ENCODE measurements at places on chromosomes 2 and 18.

DNA sequence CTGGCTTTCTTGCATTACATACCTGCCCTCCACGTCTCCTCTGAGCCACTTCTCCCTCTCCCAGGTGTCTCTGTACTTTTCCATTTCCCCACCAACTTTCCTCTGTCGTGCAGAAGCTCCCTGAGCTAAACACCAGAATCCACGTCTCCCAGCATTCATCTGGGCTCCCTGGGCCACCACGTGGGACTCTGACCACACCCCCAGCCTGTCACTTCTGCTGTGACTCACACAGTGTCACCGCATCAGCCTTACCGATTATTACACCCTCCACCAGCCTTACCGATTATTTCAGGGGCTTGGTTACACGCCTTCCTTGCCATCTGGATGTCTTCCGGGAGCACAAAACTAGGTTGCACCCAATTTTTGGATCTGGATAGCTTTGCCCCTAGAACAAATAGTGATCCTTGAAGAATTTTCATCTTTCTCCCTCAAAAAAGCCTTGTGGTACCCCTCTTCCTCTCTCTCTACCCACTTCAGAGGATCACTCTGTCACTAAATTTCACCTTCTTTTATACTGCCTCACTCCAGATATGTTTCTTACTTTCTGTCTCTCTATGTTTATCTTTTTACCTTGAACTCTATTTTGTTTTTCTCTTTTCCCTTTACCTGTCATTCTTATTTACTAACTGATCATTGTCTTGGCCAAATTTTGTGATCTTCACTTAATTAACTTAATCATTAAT lies 136.9 kb upstream of the CAB39 start:
- DNase-seq, result no peak

GRCh38 chr2:234146087-234146826 lies 95.8 kb downstream of the SPP2 start:
- no peak for DNase-seq

DNA sequence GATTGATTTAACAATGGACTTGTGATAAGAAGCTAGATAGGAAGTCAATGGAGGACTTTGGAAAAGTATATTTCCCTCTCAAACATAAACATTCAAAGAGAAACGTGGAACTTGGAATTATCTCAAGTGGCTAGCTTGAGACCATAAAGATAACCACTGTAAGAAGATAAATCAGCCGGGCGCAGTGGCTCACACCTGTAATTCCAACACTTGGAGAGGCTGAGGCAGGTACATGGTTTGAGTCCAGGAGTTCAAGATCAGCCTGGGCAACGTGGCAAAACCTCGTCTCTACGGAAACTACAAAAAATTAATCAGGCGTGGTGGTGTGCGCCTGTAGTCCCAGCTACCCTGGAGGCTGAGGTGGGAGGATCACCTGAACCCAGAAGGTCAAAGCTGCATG lies 405.9 kb upstream of the ACVR2A start:
- DNase-seq, result no peak

DNA sequence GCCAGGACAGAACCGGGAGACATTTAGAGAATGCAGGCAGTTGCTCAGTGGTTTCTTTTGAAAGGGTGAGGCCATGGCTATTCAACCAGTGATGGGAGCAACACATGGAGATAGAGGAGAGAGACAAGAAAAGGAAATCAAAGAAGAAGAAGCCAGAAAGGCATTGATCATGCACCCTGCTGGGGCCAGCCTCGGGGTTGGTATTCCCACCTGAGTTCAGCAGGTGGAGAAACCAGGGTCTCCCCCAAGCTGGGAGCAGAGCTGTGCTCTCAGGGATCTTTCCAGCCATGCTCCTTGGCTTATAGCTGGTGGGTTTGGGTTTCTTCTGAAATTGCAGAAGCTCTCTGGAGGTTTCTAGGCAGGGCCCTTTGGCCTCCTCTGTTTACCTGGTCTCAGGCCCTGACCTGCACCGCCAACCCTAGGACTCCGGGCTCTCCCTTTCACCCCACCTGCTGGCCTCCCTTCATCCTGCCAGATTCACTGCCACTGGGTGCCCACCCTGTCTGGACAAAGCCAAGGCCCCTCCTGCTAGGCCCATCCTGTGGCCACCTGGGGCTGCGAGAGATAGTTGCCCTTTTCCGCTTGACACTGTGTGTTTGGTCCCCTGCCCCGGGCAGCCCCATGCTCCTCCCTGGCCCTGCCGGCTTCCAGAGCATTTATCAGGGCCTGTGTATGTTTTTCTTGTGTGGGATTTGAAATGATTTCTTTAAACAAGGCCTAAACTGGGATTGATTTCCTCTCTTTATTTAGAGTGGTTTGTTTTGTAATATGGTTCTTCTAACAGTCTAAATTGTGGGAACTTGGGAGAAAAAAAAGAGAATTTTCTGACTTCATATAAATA lies 126.7 kb downstream of the DDX1 start:
- DNase-seq, result no peak

DNA sequence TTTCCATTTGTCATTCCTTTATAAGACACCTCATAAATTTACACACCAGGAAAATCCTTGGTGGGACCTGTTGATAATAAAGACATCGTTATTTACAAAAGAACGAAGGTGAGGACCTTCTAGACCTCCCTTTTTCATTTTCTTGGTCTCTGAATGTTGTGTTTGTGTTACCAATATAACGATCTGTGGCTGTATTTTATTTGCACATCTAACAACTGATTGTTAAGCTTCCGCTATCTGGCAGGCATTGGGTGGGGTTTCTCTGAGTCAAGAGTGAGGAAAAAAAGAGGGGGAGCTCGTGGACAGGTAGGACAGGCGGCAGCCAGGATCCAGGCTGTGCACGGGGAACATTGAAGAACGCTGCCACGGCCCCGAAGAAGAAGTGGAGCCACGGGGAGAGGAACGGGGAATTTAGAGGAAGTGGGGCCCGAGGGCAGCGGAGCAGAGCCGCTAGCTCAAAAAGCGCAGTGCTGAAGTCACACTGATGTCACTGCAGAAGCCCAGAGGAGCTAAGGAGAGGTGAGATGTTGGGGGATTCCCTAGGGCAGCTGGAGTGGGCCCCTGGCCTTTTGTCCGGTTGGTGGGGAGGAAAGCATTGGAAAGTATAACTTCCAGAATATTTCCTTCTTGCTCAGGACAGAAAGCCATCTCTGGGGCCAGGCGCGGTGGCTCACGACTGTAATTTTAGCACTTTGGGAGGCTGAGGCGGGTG lies 20.9 kb upstream of the DNMT3A start:
- DNase-seq, result no peak

DNA sequence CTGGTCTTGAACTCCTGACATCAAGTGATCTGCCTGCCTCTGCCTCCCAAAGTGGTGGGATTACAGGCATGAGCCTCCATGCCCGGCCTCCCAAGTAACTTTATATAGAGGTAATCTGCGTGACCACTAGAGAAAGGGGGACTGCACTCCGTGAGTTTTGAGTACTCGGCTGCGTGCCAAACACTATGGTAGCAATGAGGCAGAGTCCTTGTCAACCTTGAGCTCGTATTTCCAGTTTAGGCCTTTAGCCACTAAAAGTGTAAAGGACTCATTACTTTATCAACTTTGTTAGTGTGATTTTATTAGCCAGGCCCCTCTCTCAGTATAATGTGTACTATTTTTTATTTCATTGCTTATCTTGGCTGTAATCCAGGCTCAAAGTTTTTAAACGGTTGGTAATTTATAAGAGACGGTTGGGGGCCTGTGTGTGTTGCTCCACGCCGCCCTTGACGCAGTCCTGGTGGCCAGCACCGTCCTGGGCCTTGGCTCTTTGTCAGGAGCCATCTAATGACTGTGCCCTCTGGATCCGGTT lies 56.2 kb downstream of the ZCCHC2 start:
- no peak for DNase-seq

DNA sequence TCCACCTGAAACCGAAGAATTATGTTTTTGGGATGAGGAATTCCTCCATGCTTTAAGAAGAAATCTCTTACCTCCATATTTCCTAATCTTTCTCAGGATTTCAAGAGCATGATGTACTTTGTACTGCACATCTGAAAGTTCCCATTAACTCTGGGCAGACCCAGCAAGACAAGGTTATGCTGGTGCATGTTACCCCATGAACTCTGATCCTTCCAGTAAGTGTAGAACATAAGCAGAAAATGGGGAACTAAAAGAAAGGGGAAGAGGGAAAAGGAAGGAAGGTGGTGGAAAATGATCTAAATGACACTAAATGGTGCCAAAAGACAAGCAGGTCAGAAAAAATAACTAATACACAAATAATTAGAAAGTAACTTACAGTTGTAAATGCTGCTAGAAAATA lies 50.7 kb downstream of the STRN start:
- no peak for DNase-seq

DNA sequence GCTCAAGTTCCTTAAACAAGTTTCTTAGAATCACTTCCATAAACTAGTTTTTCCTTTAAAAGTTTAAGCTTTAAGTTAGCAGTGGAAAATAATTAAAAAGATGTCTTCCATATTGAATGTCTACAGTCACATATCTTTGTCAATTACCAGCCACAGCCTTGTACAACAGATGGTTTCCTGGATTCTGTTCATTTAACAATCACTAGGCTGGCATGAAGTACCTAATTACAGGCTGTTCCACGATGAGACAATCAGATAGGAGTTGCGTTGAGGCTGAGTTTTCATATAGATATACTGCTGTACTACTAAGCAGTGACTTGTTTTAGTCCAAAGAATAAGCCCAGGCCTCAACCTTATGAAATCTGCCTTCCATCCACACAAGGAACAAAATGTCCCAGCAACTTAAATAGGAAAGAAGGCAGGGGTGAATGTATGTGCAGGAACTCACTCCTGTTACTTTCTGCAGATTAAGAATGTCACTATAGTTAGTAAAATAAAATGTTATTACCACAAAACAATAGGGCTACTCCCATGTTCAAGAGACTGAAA lies 131.0 kb downstream of the ZAP70 start:
- DNase-seq, result no peak

- DNase-seq, result no peak
These were observed 698.3 kb upstream of the FANCL start for GRCh38 chr2:58939388-58939787.
